ENCODE measurements at places on chromosomes 3 and 15.

GRCh38 chr3:134375582-134376384 is 1.5 kb upstream of the AMOTL2 start:
- DNase-seq: no peak

- no peak for DNase-seq
Measured at GRCh38 chr3:197737749-197738462, 1.2 kb upstream of the RUBCN start.

DNA sequence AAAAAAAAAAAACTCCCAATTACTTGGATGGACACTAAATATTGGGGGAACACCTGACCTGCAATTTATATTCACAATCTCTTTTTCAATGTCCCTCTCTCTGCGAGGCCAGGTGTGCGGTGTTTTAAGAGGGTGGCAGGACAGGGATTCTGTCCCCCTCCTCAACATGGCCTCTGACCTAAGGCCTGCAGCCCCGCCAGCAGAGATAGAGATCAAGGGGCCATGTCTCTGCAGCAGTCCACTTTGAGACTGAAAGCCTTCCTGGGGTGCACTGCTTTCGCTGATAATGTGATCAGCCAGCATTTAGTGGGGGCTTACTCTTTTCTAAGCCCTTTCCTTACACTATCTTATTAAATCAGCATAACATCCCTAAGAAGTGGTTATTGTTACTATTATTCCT is 419.9 kb downstream of the OCA2 start:
- no peak for DNase-seq

GRCh38 chr15:94023531-94023930 is 207.8 kb upstream of the MCTP2 start:
- DNase-seq: no peak

DNA sequence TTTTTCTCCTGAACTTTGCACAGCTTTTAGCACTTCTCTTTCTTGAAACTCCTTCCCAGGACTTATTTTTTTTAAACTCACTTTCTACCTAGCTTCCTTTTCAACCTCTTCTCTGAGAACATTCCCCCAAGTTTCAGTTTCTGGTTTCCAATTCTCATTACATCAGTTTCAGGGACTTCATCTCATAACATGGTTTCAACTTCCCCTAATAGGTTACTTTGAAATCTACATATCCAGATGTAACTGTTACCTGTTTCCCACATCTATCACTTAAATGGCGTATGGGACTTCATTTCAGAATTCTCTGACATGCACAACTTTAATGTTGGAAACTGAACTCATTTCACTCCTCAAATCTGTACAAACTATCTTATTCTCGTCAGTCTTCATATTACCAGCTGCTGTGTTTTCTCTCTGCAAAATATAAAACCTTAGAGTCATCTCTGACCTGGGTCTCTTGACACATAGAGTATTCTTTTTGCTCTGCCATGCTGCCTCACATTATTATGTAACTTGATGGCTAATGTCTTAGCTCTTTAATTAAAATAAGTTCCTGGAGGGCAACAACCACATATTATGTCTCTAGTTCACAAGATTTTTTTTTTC is 58.4 kb downstream of the NME9 start:
- no peak for DNase-seq

DNA sequence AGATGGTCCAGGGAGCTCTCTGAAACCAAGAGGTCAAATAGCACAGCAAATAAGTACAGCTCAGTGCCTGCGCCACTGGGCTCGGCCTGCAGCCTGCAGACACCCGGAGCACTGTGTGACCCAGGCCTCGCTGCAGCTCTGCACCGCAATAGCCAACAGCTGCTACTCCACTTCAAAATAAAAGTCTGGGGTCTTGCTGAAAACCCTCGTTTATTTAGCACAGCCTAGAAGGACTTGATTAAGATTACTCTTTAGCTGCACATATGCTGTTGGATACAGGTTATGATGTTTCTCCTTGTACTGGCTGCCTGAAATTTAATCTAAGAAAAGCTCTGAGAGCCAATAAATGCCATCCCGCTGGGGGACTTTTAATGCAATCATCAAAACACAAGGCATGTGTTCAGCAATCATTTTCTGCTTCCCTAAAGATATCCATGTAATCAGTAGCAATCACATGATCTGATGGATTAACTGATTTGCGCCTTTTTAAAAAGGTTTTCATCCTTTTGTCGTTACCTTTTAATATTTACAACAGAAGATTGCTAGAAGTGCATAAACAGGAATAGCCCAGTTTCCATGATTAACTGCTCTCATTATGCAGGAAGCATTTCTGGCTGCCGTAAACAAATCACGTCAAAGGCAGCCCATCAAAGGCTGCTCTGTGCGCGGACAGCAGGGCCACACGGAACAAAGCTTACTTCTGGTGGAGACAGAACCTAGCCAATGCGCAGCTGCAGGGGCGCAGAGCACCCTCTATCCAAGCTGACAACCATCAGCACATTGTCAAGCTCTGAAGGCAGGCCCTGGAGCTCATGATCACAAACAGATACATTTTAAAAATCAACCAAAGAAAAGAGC is 58.8 kb downstream of the CLASP2 start:
- DNase-seq: no peak

DNA sequence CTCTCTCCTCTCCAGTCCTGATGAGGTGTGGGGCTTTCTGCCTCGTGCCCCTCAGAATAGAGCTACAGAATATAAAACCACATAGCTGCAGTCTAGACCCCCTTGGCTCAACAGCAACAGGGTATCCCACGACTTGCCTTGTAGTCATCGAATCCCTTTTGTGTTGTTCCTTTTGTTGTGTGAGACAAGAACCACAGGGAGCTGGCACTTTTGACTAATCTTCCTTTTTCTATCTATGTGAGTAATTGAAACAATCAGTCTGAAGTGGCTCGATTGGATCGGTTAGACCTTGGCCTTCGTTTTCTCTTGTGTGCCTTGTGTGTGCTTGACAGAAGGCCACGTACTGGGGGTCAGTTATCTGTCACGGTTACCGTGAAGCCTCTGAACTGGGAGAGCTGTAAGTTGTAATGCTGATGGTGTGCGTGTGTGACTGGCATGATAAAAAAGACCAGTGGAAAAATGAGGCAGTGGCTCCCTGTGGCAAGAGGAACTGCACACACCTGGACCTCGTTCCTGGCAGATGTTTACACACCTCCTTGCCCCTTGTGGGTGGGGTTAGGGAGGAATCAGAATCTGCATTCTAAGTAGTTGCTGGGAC is 23.2 kb upstream of the IQCF6 start:
- DNase-seq: no peak

GRCh38 chr3:15339786-15340215 is 7.4 kb upstream of the SH3BP5 start:
- no peak for DNase-seq

DNA sequence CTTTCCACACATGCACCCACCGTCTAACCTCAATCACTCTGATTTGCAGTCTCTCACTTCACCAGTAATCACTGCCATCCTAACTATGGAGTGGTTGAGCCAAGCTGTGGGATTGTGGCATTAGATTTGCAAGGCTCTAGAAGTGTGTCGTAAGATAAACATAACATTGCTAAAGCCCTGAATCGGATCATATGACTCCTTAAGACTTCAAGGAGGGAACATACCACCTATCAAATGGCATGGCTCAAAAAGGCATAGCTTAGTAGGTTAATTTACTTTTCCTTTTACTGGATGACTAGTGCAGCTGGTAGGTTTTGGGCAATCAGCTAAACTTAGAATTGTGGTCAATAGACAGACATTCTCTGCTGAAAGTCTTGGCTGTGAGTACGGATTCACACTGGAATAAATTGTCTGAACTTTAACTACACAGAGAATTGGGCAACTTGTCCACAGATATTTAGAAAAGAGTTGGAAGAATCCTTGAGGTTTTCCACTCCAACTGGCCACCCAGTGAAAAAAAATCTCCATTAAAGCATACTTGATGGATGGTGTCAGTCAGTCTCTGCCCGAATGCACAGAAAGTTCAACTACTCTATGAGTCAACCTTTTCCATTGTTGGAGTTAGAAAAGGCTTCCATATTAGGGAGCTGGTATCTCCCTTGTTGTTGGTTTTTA is 476.7 kb upstream of the CBLB start:
- DNase-seq: no peak

GRCh38 chr3:186536883-186537844 is 7.0 kb downstream of the CRYGS start:
- DNase-seq: no peak

- DNase-seq: no peak
Measured at GRCh38 chr3:172859041-172859440, 108.5 kb downstream of the ECT2 start.

- no peak for DNase-seq
Measured at GRCh38 chr15:92161039-92161670, 232.5 kb upstream of the ST8SIA2 start.

GRCh38 chr15:75451202-75451673 is 252 bp downstream of the SIN3A start:
- DNase-seq: no peak

DNA sequence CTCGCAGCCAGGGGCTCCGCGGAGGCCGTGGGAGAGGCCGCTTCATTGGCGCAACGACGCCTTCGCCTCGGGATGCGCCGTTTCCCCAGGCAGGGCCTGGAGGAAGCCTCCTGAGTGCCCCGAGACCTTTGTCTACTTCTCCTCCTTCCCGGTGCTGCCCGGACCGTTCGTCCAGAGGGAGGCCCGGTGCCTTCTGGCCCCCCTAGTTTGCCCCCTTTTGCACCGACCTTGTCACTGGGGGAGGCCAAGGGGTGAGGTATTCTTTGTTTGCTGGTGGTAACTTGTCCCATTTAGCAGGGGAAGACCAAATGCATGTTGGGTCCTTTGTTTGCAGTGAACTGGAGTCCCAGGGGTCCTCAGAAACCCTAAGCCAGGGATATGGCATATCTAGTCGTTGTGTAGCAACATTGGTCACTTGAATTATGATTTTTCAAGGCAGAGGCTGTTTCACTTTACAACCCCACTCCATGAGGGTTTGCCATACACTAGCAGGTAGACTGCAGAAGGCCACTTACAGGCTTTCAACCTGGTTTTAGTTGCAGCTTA is 615 bp downstream of the DHX30 start:
- no peak for DNase-seq

- DNase-seq: no peak
Measured at GRCh38 chr3:11624161-11624560, 19.6 kb downstream of the VGLL4 start.

DNA sequence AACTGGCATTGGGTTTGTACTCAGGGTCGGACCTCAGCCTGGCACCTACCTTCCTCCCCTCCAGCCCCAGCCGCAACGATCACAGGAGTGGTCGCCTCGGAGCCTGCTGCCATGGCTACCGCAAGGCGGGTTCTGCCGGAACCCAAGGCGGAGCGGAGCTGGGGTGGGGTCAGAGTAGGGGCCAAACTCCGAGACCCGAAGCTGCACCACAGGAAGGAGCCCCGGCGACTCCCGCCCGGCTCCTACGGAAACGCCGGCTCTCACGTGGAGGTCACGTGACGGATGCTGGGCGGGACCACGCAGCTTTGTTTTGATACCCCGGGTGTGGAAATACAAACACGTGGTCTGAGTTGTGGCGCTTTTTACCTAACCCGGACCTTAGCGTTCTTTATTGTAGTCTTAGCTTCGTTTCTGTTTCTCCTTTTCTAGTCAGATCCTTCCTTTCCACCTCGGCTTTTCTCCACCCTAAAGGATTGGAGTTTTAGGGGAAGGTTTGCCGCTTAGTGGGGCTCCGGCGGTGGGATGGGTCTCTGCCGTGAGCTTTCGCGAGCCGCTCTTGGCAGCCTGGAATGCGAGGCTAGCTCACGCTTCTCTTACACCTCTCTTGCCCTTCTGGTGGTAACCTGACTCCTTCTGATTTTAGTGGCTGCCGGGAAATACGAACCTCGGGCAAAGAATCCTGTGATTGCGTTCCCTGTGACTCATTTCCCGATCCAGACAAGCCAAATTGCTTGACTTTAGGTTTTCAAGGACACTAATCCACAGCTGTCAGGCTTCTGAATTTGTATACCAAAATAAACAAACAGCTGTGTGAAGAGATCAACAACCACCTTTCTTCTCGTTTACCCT is at the start of gene HSPBAP1:
Gene HSPBAP1 (minus strand): TSS at position 264 of the 849 bp plus-strand sequence. CDS start 151 bp downstream, at position 113.
- DNase-seq: peak; percentile 91

DNA sequence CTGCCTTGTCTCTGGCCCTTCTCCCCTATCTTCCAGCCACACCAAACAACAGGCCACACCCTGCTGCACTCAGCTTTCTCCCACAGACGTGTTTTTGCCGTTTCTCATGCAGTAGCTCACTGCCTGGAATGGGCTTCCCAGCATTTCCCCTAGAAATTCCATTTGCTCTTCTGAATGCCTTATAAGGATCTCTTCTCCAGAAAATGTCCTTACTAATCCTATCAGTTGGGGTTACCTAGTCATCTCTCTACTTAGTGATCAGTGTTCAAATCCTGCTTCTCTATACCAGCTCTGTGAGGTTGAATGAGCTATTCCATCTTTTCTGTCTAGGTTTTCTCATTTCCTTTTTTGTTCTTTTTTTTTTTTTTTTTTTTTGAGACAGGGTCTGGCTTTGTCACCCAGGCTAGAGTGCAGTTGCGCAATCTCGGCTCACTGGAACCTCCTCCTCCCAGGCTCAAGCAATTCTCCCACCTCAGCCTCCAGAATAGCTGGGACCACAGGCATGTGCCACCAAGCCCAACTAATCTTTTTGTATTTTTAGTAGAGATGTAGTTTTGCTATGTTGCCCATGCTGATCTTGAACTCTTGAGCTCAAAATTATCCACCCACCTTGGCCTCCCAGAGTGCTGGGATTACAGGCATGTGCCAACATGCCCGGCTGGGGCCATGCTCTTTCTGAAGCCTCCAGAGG is 98.2 kb upstream of the CHD2 start:
- DNase-seq: no peak

GRCh38 chr3:122785231-122785630 is 8.4 kb downstream of the HSPBAP1 start:
- DNase-seq: no peak

DNA sequence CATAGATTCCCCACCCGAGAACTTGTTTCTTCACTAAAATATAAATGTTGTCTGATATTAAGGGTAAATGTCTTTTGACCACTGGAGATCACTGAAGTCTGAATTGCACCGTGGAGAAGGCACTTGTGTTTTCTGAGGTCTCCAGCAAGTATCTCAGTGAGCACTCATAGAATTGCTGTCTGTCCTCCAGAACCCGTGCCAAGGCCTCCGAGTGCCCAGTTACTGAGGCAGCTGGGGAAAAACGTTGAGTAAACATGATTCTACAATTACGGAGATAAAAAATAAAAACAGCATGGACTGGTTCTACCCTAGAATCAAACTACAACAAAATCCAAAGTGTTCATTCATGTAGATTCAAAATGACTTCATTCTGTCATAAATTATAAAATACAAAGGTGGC is 60.0 kb downstream of the MLH1 start:
- no peak for DNase-seq

GRCh38 chr15:71768184-71768583 is 42.2 kb upstream of the NR2E3 start:
- DNase-seq: no peak

GRCh38 chr15:71197620-71198019 is 82.3 kb downstream of the THSD4 start:
- DNase-seq: no peak

- DNase-seq: no peak
Measured at GRCh38 chr3:15647611-15648167, 46.1 kb downstream of the BTD start.

- no peak for DNase-seq
Measured at GRCh38 chr3:126121632-126122031, 37.7 kb upstream of the SLC41A3 start.
